ENCODE measurements at places on chromosomes 3 and 15.
A peak's percentile ranks its signal among the peaks of the same experiment; 100 is the strongest.

- no peak for DNase-seq
These were observed 142.0 kb upstream of the CBLB start for GRCh38 chr3:106010829-106011228.

- DNase-seq: peak; percentile 34
These were observed 22.6 kb downstream of the CRTC3 start for GRCh38 chr15:90552162-90552928.

- no peak for DNase-seq
These were observed 126.5 kb upstream of the CNTN6 start for GRCh38 chr3:966341-966740.

DNA sequence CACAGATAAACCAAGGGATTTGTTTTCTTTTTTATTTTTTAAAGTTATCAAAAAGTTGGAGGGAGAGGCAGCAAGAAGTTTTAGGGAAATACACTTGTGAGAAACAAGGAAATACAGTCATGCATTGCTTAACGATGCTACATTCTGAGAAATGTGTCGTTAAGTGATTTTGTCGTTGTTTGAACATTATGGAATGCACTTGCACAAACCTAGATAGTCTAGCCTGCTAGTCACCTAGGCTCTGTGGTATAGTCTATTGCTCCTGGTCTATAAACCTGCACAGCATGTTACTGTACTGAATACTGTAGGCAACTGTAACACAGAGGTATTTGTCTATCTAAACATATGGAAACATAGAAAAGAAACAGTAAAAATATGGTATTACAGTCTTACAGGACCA is 2.0 kb upstream of the NFKBIZ start:
- no peak for DNase-seq

DNA sequence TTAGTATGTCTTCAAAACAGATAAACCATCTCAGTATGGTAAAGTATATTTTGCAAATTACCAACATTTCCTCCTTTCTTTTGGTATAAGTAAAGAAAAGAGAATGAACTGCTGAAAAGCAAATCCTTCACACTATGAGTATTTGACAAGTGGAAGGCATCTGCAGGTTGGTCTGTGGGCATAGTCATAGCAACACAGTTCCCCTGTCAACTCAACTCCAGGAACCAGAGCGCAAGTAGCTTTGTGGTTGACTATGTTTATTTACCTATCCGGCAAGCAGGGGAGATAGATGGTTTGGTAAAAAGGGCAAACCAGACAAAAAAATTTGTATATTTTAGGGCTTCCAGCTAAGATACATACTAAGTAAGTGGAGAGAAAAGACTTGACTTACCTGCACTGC is 88.3 kb upstream of the PPIB start:
- DNase-seq: no peak

DNA sequence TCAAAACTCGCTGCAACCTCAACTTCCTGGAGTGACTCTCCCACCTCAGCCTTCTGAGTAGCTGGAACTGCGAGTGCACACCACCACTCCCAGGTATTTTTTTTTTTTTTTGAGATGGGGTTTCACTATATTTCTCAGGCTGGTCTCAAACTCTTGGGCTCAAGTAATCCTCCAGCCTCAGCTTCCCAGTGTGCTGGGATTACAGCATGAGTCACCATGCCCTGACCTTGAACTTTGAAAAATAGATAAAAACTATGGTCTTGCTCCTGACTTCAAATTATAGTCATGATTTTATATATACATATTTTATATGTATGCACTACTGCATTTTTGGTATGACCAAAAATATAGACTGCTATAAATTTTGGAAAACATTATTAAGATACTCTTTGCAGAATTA is 6.9 kb upstream of the PLSCR5 start:
- DNase-seq: no peak

GRCh38 chr15:98150536-98150935 is 190.0 kb downstream of the ARRDC4 start:
- no peak for DNase-seq

DNA sequence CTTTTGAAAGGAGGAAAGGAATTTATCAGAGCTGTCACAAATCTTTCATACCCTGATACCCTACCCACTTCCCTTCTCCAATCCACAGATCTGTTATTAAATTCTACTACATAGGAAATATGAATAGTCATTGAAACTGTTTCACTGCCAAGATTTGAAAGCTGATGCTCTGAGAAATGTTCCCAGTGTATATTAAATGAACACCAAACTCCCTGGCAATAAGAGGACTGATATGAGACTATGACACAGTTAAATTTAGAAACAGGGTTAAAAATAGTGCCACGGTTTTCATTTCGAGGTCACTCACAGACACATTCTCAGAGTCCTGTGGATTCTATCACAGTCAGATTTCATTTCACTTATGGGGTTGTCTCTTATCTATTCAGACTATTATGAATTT is 27.2 kb upstream of the GBE1 start:
- no peak for DNase-seq

DNA sequence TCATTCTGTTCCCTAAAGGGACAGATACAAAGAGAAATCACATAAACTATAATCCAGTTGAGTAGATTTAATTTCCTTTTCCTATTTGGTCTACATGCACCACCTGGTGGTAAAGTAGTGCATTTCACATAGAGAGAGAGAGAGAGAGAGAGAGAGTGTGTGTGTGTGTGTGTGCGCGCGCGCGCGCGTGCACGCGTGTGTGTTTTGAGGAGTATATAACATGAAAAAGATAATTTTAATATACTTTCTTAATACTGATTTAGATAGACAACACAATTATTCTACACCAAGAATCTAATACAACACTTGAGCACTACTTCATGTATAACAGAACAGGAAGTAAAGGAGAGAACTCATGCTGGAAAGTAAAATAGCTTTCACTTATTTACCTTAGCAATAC is 1.1 kb upstream of the FGF7 start:
- DNase-seq: peak; percentile 51

DNA sequence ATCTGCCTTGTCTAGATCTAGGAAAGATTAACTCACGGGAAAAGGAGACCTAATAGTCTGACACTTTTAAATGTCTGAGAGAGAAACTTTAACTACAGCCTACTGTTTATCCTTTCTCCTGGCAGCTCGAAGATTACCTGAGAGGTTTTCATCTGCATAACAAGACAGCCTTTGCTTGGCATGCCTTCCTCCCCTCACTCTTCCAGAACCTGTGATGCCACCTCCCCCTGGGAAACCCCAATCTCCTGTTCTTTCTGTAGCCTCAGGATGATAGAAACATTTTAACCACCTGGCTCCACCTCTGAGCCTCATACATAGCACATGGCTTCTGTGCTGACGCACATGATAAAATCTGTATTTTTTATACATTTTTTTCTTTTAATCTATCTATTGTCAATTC is 420.8 kb downstream of the CNTN6 start:
- DNase-seq: no peak

- no peak for DNase-seq
These were observed at the start of gene APOD for GRCh38 chr3:195583831-195584542. APOD (minus strand) TSS chr3:195583940; CDS start chr3:195579461, 4,479 bp downstream.

DNA sequence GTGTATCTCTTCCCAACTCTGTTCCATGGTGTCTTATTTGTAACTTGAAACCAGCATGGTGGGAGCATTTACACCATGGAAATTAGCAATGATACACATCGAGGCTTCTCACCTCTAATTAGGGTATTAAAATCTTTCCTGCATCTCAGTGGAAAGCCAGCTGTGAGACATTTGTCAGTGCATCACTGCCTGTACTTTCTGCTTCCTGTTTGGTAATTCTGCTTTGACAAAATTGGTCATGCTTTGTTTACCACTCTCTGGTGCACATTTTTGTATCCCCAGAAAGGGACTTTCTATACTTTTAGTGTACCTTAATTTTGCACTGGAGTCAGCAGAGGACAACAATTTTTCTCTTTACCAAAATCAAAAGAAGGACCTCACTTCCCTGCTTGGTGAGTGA is 402.1 kb downstream of the PDCD6IP start:
- DNase-seq: no peak

DNA sequence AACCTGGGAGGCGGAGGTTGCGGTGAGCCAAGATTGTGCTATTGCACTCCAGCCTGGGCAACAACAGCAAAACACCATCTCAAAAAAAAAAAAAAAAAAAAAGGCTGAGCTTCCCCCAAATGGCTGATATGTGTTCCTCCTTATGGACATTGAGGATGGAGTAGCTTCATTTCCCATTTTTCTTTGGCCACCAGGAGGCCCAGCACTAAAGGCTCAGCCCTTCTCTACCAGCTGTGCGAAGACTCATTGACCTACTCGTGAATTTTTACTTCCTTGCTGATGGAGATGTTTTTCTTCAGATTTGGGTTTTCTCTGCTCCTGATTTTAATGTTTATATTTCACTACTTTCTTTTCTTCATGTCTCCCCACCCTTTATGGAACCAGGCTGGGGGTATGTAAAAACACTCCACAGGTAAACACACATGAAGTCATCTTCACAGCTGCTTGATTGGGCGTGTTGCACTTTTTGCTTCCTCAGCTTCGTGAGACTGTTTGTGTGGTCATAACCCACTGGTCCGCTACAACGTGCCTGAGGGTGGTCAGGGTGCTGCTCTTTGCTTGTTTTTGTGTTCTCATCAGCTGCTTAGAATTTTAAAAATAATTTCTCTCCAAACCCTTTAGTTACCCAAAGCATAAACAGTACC is 13.5 kb downstream of the SEMA4B start:
- DNase-seq: no peak
